Upper lobe of left lung (tissue), 6 donors: ENCODE measurements at places on chromosomes 12 and 14. TPM values are rescaled to one million over a fixed set of nuclear protein-coding genes. Genes with fewer than 3 reads are reported as not detected.

- DNase-seq = peak; percentile 54
Observed at GRCh38 chr14:37597538-37597913, 2.1 kb downstream of the TTC6 start.

- no peak for DNase-seq
Observed at GRCh38 chr12:116431677-116432300, 127.4 kb upstream of the MAP1LC3B2 start.

DNA sequence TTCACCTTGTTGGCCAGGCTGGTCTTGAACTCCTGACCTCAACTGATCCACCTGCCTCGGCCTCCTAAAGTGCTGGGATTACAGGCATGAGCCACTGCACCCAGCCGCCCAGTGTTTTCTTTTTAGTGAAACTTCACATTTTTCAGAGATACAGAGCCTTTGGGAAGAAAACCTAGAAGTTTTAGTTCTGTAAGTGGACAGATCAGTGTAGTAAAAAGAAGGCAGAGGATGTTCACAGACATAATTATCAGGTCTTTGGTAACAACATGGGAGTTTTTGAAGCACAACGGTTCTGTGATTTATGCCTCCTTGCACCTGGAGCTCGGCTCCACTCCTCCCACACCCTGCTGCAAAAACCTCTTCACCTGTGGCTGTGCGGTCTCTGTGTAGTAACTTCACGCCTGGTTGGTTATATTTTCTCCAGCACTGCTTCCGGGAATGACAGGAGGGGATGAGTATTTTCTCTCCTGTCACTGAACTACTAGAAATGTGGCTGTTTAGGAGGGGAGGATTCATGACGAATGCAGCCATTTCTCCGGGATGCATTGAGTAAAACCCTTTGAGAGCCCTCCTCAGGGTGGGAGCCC, 67.0 kb downstream of the ARF6 start:
- peak; percentile 48 for DNase-seq

PMEL gene
- 1.4 TPM for total RNA-seq

CMA1 gene
- total RNA-seq = 0.37 TPM

DNA sequence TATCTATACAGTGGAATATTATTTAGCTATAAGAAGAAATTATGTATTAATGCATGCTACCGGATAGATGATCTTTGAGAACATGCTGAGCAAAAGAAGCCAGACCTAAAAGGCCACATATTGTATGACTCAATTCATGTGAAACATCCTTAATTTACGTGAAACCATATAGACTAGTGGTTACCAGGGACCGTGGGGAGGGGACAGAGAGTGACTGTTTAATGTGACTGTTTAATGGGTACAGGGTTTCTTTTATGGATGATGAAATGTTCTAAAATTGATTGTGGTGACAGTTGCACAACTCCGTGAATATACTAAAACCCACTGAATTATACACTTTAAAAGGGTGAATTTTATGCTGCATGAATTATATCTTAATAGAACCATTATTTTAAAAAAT, 8.5 kb upstream of the BCL7A start:
- no peak for DNase-seq

GDF3 gene
- total RNA-seq = 0.20 TPM

GRCh38 chr14:98234208-98234607, 1037.8 kb downstream of the BCL11B start:
- no peak for DNase-seq

DNA sequence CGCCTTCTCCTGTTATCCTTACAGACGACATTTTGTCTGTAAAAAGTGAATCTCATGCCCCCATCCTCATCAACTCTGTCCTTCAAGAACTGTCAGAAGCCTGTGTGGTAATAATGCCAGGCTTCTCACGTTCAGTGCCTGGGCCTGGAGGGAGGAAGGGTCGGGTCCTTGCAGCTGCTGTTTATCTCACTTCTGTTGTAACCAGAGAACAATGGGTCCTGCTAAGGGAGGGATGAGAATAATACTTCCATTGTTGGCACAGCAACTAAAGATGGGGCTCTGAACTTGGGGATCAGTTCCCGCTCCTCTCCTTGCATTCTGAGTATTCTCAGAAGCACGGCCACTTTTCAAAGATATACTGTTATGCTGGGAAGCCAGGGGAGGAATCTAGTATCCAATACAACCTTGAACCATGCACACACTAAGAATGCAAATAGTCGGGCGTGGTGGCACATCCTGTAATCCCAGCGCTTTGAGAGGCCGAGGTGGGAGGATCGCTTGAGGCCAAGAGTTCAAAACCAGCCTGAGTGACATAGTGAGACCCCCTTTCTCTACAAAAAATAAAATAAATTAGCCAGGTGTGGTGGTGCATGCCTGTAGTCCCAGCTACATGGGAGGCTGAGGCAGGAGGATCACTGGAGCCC, 38.8 kb upstream of the NINJ2 start:
- no peak for DNase-seq

SLC5A8 gene
- total RNA-seq = 2.8 TPM

HOXC11 gene
- total RNA-seq = not detected

CPNE6 gene
- total RNA-seq = not detected

GRCh38 chr14:76880449-76880848, 54.2 kb downstream of the LRRC74A start:
- no peak for DNase-seq

GRCh38 chr12:57575771-57576612, 15.0 kb upstream of the PIP4K2C start:
- no peak for DNase-seq

DNA sequence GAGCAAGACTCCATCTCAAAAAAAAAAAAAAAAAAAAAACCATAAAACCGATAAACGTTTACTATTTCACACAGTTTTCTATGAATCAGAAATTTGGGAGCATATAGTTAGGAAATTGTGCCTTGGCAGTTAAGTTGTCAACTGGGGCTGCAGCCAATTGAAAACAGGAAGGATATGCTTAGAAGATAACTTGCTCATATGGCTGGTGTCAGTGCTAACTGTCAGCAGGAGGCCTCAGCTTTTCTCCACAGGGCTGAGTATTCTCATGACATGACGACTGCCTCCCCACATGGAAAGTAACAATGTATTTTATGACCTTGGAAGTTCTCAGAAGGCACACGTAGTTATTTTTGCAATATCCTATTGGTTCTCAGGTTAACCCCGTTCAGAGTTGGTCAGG, 29.6 kb upstream of the OR5AU1 start:
- no peak for DNase-seq

KRT83 gene
- not detected for total RNA-seq

KRT71 gene
- not detected for total RNA-seq

DNA sequence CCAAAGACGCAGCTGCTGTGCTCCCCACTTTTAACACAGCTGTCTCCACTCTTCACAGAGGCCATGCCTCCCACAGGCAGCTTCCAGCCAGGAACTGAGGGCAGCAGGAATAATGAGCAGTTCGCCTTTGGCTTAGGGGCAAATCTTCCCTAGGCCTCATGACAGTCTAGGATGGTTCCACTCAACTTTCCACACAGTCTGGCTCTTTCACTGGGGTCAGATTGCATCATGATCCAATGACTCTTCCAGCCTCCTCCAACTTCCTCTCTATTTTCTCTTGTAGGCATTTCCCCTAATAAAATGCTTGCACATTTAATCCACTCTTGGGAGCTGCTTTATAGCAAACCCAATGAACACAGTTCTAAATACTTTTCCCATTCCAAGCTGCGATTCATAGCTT, 271.6 kb upstream of the ATP2B1 start:
- DNase-seq = peak; percentile 25

- peak; percentile 53 for DNase-seq
Observed at GRCh38 chr12:77324763-77325468, 259.5 kb upstream of the E2F7 start.

DNA sequence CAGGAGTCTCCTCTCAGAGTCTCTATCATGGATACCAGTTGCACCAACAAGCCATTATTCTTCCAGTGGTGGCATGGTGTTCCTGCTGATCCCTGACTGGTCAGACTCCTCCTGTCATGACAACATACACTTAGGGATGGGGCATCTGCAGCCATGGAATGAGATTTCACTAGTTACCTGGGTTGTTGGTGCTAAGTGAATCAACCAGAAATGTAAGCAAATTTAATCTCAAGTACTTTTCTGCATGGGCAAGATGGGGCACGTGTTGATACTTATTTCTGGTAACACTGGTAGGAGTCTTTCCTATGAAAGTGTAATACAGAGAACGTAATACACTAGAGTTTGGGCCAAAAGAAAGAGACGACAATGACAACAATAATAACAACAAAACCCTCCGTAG, 211.5 kb upstream of the FOXN3 start:
- DNase-seq = no peak
